ENCODE measurements at places on chromosomes 7 and 10.

DNA sequence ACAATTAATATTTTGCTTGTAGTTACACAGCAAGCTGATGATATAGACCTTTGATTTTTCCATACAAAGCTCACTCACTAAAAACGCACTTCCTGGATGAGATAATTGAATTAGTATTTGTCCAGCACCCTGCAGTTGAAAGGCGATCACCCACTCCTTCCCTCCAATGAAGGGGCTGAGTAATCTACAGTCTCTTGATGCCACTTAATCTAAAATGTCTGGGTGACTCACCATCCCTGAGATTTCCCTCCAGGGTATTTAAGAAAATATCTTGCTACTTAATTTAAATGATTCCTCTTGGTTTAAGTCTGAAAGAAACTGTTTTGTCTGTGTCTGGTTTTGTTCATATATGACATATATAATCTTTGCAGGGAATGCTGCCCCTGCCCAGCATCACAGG, 515.3 kb downstream of the GRID1 start:
- DNase-seq = no peak

DNA sequence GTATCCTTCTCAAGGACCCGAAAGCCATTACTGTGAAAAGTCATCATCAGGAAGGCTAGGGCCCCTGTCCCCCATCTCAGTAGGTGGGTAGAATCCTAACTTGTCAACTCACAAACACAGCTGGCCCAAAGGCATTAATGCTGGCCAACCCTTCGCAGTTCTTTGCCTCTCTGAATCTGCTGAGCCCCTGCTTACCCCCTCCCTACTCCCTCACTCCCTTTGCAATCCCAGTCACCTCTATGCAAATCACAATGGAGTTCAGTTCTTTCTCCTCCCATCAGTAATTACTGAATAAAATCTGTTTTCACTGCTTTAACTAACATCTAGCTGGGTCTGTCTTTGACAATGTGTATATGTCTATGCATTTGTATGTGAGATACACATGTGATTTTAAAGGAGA, 38.1 kb upstream of the AOAH start:
- DNase-seq = no peak

- DNase-seq = no peak
These were observed 340.4 kb downstream of the PARD3 start for GRCh38 chr10:34474555-34475273.

DNA sequence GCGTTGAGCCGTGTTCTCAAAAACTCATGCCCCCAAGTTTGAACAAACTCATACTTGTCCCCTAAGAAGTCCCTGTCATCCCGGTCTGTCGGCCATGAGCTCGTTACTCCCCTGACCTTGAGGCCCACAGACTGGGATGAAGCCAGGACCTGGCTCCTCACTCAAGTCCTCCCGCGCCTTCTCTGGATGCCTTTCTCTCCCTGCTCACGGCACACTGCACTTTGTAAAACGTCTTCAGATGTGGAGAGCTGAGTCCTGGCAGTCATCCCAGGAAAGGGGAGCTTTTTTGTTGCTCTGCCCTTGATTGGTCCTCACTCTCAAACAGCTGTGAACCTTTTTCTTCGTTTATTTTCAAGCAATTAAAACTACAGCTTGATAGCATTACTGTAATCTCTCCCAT, 110.8 kb downstream of the JAZF1 start:
- DNase-seq = no peak

- DNase-seq = no peak
These were observed 54.1 kb upstream of the PDCD4 start for GRCh38 chr10:110817614-110818013.

DNA sequence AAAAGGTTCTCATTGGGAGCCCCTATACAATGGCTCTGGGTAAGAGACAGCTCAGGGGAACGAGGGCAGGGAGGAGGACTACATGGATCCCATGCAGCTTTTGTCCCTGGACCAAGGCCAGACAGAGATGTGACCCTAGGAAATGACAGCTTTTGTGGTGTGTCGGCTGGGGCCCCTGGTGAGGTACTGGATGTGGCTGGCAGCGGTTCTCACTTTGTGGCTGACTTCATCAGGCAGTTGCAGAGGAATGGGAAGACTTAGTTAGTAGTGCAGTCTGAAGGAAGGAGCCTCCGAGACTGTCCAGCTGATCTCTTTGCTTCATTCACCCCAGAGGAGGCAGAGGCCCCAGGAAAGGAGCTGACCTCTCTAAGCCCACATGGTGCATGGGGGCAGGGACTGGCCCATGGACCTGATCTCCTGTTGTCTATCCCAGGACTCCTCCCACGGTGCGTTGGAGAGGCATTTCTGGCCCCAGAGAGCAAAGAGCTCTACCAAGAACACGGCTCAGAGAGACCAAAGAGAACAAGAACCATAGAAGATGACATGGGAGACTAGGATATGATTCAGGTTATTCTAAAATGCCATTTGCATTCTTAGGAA, 202.9 kb downstream of the RPS24 start:
- no peak for DNase-seq

DNA sequence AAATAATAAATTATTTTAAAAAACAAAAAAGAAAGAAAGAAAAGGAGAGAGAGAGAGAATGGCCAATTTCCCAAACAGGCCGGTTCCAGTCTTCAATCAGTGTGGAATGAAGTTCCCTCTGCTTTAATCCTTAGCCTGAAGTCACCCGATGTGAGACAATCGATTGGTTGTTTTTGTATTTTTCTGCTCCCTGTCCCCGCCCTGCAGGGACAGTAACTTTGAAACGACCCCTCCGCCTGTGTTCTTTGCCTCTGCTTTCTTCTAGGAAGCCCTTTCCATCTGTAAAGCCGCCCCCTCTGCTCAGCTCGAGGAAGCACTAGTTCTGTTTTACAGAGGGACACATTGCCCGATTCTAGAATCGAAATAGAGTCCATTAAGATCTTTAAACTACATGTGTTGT, 33.4 kb downstream of the FOXL3 start:
- DNase-seq = no peak

- no peak for DNase-seq
These were observed 25.2 kb downstream of the ASZ1 start for GRCh38 chr7:117402109-117402508.

DNA sequence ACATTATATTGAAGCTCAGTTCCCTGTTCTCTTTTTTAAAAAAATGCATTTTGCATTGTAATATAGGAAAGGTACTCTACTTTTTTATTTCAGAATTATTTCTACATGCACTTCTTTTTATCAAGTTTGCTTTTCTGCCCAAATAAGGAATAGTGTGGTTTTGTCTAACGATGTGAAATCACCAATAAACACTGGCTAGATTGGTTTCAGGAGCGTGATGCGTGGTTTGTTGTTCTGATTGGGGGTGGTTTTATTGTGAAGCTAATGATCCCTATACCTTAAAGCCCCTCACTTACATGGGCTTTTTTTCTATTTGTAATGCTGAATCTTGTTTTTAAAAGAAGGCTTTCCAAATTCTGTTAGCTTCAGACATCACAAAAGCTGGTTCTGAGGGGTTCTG, 17.6 kb downstream of the ENTPD7 start:
- no peak for DNase-seq

Measured in brain pericyte (primary cell).